ENCODE measurements at places on chromosomes 3 and 15.

DNA sequence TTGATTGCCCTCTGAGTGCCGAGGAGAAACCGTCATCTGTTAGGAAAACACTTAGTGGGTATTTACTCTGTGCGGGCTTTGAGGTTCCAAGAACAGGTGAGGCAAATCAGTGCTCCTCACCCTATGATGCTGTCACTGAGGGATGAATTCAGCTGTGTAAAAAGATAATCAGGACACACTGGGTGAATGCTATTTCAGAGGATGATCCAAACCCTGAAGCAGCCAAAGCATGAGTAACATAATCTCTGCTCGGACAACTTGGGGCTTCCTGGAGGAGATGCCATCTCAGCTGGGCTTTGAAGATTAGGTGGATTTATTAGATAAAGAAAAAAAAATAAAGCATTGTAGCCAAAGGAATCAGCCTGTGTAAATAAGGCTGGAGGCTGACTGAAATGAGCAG, 10.5 kb upstream of the GADL1 start:
- no peak for DNase-seq

DNA sequence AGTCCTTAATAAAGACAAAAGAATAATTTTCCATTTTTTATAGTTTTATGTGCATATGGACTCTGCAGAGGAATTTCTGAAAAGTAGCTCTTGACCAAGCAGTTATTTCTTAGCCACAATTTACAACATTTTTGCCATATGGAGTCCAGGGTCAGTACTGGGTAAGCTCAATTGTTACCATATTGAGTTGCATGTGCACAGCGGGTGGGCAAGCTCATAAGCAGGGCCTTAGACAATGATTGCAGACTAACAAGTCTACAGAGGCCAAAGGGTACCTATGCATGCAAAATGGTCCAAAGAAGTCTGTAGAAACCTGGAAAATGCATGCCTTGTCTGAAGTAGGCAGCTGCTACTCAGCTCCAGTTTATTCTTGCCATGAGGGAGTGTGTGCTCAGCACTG, 19.0 kb upstream of the ARHGEF26 start:
- no peak for DNase-seq

- DNase-seq, result no peak
These were observed 76.8 kb upstream of the HRH1 start for GRCh38 chr3:11077466-11077865.

GRCh38 chr3:149813367-149814281, 609 bp downstream of the RNF13 start:
- no peak for DNase-seq

DNA sequence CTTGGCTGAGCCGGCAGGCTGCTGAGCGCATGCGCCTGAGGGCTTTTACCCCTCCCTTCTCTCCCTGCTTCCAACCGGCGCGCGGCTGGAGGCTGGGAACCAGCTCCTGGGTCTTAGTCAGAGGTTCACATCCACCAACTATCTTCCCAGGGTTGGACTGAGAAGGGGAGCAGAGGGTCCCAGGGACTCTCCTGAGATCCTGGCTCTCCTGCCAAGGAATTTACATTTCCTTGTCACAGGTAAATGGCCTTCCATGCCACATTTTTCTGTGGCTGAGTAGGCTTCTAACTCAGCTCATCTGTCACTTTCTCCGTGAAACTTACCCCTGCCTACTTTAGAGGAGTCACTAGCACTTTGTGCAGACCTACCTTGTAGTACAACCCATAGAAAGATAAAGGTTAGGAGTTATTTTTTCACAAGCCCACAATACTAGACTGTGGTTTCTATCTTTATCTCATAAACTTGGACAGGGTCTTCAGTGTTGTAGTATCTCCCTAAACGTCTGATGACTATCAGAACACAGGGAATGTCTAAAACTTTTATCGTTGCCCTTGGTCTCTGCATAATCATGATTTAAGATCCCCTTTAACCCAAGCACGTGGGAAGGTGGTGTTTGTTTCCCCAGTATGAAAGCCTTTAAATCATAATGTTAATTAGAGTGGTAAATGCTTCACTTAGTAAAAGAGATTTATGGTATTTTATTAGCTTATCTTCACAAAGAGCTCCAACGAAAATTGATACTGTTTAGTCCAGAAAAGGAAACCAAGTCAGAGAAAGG, 638 bp upstream of the TBC1D5 start:
- no peak for DNase-seq

- DNase-seq, result no peak
These were observed 77.3 kb downstream of the CCR1 start for GRCh38 chr3:46130631-46131310.
